ENCODE measurements at places on chromosomes 7 and 10.

DNA sequence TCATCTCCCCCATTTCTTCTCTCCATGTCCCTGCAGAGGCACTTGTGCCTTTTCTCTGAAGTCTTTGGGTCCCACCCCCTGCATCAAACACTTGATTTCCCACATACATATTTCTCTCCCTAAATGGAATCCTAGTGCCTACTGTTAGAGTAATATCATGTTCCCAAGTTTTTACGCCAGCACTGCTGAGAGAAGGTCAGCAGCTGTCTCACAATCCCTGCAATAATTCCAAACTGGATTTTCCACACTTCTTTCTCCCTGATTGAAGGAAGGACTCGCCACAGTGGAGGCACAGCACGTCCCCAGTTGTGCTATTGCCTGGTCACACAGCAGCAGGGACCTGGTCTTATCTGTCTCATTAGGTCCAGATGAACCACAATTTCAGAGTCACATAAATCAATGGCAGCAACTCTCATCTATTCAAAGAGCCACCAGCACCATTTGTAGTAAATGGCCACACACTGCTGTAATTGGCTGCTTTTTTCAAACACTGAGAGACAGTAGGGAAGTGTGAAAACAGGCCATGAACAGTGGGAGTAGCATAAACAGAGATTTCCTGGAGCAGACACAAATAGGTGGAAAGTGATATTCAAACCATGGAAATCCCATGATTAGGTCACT, 605.5 kb downstream of the XPNPEP1 start:
- DNase-seq = no peak

- peak; percentile 57 for DNase-seq
Measured at GRCh38 chr10:49281461-49281860, 17.5 kb upstream of the C10orf71 start.

DNA sequence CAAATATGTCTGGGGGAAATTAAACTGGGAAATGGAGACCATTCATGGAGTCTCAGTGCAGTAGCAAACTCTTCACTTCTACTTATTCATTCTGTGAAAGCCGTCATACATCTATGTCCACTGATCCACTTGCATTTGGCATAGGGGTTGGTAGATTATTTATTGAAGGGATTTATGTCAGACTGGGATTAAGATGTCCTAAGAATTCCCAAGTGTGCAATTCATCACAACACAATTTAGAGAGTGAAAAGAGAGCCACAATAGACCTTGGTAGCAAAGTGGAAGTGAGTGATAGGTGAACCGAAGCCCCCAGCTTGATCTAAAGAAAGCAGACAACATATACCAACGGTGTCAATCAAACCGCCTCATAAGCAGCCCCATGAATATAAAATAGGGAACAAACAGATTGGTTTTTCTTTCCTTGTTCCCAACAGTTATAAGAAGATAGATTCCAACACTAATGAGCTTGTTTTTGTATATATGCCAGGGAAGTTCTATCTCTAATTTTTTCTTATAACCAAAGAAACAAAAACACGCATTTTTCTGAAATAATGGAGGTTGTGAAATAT, 234.3 kb downstream of the CACNA2D1 start:
- no peak for DNase-seq

DNA sequence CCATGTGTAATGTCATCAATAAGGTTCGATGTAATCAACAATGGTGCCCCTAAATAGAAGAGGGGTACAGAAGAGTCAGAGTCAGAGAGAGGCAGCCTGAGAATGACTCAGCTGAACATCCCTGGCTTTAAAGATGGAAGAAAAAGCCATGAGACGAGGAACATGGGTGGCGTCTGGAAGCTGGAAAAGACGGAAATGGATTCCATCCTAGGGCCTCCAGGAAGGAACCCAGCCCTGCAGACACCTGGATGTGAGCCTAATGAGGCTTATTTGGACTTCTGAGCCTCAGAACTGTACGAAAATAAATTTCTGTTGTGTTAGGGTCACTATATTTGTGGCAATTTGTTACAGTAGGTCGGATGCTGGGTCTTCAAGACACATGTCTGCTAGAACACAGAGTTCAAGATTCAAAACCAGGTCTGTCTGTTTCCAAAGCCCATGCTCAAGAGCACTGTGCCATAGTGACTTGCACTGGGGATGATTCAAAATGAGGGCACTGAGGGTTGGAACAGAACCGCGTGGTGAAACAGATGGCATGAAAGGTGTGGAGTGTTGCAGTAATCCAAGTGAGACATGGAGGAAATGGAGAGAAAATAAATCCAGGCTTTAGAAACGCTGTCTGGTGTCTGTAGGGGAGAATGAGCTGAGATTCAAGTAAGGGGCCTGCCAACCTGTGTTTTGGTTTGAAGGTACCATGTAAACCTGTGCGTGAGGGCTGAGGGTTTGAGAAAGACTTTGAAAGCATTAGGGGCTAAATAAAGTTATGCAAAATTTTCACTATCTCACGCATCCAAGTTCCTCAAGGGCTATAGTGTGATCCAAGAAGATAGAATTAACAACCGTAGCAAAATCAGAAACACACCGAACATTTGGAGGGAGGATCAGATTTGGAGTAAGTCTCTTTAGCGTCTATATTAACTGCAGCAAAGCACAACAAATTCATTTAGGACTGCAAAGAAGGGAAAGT, 849.1 kb upstream of the AUTS2 start:
- no peak for DNase-seq

DNA sequence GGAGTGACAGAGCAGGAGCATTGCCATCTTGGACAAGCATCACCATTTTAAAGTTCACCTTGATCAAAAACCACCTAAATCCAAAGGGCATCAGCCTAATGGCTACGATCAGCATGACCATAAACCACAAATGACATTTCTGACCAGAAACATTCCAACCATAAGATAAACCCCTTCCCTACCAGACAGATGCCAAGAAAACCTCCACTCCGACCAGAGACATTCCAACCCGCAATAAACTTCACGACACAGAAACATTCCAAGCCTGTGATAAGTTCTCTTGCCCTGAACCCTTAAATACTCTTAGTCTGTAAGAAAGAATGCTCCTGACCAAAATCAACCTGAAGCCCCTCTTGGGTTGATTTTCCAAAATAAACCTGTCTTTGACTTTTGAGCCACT, 606.9 kb downstream of the POM121L12 start:
- no peak for DNase-seq

DNA sequence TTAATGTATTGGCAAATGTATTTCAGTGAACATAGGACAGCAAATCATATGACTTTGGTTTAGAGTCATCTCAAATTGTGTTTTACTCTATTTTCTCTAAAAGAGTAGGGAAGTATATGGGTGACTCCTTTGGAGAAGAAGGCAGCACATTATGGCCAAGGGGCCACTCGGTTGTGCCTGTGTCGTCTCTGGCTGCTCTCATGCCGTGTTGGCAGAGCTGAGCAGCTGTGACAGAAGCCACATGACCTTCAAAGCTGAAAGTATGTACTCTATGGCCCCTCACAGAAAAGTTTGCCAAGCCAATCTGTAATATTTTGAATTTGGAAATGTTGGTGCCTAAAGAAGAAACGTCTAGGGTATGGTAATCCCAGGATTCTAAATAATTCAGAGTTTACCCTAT, 47.5 kb downstream of the TASOR2 start:
- no peak for DNase-seq

DNA sequence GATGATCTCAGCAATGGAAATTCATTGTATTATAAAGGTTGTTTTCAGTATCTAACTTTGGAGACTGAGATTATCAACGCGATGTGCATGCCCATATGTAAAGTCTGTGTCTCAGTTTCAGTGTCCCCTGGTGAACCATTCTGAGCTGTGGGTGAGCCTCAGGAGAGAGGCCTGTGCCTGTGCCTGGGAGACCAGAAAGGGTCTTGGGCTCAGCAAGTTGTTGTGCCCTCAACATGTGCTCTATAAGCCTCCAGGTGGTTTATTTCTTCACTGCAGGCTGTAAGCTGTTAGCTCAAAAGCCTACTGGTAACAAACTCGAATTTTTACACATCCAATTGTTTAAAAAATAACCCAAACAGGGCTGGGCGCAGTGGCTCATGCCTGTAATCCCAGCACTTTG, 151.9 kb downstream of the PKD1L1 start:
- no peak for DNase-seq

DNA sequence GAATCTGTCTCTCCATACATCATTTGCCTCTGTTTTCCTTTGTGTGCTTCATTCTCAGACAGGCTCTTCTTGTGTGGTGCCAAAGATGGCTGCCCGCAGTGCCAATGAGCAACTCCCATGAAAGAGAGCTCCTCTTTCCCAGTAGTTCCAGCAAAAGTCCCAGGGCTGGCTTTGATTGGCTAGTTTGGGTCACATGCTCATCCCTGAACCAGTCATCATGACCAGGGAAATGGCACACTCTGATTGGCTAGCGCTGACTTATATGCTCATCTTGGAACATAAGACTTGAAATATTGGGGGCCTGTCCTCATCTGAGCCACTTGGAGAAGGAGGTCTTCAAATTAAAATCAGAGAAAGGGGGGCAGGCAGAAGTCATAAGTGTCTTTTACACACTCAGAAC, 112.7 kb downstream of the CDH23 start:
- peak; percentile 55 for DNase-seq

- DNase-seq = no peak
Measured at GRCh38 chr7:116443101-116443523, 56.4 kb upstream of the CAV2 start.

DNA sequence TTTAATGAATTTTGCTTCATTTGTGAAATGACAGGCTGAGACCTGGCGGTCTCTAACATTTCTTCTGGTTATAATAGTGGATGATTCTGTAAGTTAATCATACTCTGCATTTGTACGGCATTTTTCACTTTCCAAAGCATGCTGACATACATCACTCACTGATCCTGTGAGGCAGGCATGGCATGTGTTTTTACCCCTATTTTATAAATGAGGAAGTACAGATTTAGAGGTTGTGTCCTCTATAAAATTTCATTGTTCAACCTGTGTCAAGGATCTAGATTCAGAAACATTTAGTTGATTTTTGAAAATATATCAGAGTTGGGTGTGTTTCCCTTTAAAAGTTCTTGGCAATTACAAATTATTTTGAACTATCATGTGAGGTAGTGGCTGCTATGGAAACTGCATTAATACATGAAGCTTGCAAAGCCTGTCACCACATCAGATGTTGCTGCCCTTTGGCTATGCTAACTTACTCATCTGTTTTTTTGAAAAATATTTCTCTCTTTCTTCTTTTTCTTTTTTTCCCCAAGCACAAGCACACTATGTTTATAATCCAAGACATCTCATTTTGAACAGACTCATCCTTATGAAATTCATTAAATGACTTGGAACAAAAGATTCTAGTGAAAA, 172.7 kb downstream of the GNAI1 start:
- no peak for DNase-seq

GRCh38 chr10:116307455-116307854, 16.8 kb upstream of the CCDC172 start:
- DNase-seq = no peak

- no peak for DNase-seq
Measured at GRCh38 chr10:36171953-36172940, 530.2 kb upstream of the FZD8 start.

- no peak for DNase-seq
Measured at GRCh38 chr7:155880721-155881120, 68.5 kb upstream of the SHH start.

DNA sequence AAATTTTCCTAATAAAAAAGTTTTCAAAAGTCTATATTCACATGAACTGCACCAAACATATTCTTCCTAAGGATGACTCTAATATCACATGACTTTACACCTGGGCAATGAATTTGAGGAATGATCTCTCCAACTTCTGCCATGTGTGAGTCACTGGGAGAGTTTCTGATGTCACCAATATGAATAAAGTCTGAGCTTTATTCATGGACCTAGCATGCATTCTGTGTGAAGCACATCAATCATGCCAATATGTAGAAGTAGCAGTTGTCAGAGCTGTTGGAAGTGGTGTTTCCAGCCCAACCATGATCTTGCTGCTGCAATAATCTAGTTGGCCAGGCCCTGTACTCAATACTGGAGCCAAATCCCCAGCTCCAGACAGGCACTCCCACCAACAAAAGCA, 91.7 kb upstream of the IFRD1 start:
- DNase-seq = no peak

- peak; percentile 59 for DNase-seq
Measured at GRCh38 chr10:75234683-75235374, 928 bp downstream of the COMTD1 start.

- no peak for DNase-seq
Measured at GRCh38 chr7:81138870-81139269, 220.0 kb upstream of the SEMA3C start.

- DNase-seq = no peak
Measured at GRCh38 chr10:46014683-46015405, 15.6 kb downstream of the NCOA4 start.

GRCh38 chr10:92342796-92343195, 51.8 kb downstream of the MARCHF5 start:
- DNase-seq = no peak

DNA sequence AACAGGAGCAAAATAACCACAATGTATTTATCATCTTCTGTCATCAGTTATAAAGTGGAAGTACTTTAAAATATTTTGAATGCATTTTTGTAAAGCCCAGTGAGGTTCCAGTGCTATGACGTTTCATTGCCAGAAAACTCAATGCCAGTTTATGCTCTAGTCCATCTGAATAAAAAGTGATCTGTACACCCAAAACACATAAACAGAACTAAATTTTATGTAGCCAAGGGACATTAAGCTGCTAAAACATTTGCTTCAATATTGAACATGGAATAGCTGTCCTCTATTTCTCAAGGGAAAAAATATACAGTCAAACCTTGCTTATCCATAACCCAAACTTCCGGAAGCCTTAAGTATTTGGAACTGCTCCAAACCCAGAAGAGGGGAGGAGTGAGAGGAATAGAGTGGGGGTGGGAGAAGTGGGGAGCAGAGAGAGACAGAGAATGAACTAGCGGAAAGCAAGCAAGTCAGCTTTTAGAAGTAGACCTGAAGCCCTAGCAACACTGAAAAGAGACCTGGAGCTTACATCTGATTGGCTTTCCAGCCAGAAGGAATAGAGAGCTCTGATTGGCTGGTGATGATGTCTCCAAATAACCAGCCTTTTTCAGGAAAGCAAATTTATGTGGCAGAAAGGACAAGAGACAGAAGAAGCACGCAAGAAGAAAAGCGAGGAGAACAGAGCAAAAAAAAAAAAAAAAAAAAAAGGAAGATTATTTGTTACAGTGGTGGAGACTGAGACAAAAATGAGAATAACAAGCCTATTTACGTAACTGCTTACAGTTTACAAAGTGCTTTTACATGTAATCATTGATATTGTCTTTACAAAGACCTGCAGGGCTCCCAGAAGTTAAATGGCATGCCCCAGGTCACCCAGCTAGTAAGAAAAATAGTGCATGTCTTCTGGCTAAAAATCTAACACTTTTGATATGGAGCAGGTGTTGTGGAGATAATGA, 196.0 kb downstream of the RNLS start:
- no peak for DNase-seq

DNA sequence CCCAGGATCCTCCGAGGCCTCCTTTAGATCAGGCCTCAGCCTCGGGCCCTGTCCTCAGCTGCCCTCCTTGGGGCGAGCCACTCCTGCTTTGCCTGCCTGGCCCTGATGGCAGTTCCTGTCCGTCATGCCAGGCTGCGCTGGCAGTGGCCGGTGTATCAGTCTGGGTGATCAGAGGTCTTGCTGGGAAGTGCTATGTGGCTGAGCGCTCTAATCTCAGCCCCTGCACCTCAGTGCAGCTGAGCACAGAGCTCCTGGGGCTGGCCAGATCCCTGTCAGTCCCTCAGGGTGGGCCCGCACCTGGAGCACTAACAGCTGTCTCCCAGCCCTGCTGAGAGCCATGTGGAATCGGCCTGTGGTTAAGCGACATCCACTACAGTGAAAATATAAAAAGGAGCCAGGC, 14.8 kb upstream of the CFAP46 start:
- DNase-seq = no peak

- no peak for DNase-seq
Measured at GRCh38 chr10:130957423-130957822, 354.1 kb downstream of the TCERG1L start.

- DNase-seq = no peak
Measured at GRCh38 chr10:49534670-49535381, 4.1 kb downstream of the ERCC6 start.
